ENCODE measurements at places on chromosomes 2 and 18.

- peak; percentile 93 for DNase-seq
These were observed 174.0 kb upstream of the SLC8A1 start for GRCh38 chr2:40625849-40626248.

- no peak for DNase-seq
These were observed 461.0 kb upstream of the CDH2 start for GRCh38 chr18:28637897-28638296.

GRCh38 chr2:89848114-89848513, 1156.6 kb downstream of the RPIA start:
- DNase-seq = no peak

DNA sequence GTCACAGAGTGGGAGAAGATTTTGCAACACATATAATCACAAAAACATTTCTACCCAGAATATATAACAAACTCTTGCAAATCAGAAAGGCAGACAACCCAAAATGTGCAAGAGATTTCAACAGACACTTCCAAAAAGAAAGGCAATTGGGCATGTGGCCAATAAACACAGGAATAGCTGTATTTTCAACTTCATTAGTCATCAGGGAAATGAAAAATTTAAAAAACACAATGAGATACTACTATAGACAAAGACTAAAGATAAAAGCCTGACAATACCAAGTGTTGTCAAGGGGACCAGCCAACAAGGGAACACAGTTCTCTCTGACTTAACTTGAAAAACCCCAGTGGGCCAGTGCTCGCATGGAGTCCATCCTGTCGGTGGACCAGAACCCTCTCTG, 40.5 kb downstream of the MTHFD2 start:
- DNase-seq = peak; percentile 11

DNA sequence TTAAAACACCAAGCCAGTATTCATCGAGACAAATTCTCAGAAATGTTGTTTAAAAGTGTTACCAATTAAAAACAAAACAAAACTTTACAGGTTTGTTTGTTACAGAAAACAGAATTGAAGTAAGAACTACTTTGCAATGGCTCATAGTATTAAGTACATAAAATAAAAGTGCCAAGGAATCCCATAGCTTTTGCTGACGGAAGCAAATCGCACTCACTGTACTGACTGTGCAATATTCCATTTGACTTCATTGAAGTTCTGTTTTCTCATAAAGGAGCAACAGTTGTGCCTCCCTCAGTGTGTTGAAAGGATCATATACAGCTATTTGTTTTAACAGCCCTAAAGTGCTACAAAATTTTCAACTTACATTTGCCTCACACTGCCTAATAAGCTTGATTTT, 507.8 kb downstream of the SPAG16 start:
- no peak for DNase-seq

DNA sequence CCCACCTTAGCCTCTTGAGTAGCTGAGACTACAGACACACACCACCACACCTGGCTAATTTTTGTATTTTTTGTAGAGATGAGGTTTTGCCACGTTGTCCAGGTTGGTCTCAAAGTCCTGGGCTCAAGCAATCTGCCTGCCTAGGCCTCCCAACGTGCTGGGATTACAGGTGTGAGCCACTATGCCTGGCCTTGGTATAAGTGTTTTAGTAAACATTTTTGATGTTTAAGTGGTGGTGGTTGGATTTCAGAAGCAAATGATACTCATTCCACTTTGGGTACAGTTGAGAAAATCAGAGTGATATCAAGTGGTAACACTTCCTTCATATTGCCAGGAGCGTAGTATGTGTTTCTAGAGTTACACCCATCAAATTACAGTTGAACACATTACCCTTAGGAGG, 25.4 kb downstream of the ACADL start:
- no peak for DNase-seq

DNA sequence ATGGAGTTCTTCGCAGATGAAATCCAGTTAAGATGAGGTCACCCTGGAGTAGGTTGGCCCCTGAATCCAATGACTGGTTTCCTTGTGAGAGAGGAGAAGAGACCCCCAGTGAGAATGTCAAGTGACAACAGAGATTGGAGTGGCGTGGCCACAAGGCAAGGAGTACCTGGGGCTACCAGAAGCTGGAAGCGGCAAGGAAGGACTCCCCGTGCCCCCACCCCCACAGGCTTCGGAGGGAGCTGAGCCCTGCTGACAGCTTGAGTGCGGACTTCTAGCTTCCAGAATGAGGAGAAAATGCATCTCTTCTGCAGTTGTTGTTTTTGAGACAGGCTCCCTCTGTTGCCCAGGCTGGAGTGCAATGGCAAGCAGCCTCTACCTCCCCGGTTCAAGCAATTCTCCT, 78.0 kb upstream of the HPCAL1 start:
- DNase-seq = no peak

GRCh38 chr2:2038746-2039530, 292.1 kb downstream of the MYT1L start:
- DNase-seq = no peak

DNA sequence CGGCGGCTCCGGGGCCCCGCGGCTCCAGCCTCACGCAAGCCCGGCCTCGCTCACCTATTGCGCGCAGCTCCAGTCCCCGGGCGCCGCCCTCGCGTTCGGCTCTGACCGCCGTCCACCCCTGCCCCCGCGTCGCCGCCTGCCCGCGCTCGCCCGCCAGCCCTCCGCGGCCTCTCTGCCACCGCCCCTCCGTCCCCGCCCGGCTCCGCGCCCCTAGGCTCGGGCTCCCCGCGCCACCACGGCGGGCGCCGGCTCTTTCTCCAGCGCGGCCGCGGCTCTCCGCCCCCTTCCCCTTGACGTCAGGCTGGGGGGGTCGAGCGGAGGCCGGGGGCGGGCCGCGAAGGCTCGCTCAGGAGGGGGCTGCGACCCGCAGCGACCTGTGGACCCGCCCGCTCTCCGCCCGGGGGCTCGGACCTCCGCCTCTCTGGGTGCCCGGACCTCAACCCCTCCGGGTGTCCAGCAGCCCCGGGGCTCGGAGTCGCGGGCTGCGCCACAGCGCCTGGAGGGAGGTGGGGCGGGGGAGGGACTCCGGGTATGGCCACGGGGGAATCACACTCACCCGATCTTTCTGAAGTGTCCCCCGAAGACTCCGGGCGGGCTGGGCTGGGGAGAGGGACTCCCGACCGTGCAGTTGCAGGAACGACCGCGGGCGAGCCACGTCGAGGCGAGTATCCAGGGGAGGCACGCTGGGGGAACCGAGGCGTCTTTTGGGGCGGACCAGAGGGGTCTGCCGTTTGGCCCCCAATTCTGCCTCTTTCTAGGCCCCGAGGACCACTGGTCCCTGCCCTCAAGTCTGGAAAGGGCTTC, at the start of gene SEMA4C:
TSS of gene SEMA4C (minus strand) at position 259 of the 804 bp plus-strand sequence. CDS start 2,194 bp downstream, outside the sequence.
- DNase-seq = no peak

- DNase-seq = no peak
These were observed 47.9 kb downstream of the ANKMY1 start for GRCh38 chr2:240509667-240510512.

- no peak for DNase-seq
These were observed 314.3 kb upstream of the POU3F3 start for GRCh38 chr2:104539649-104540048.

- no peak for DNase-seq
These were observed 9.5 kb upstream of the MALL start for GRCh38 chr2:110124939-110125691.

DNA sequence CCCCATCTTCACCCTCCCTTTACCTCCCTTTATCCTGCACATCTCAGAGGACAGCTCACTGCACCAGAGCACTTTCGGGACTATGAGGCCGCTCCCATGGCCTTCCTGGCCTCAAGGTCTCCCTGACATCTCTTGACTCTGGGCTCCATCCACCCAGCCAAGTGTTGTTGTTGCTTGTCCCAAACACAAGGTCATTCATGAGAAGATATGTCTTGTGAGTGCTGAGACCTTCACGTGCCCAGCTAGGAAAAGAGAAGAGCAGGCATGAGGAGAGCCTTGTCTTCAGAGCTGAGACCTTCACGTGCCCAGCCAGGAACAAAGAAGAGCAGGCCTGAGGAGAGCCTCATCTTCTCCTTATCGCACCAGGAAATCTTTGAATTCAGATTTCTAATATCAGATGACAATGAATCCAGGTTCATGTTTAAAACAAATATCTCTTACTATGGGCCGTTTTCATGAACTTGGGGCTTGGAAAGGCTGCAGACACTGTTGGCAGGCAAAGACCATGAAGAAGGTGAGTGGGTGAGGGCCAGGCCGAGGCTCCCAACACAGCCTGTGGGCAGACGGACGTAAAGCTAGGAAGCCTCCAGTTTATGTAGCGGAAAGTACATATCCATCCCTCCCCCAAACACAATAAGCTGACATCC, 256.1 kb downstream of the NDUFA10 start:
- no peak for DNase-seq

GRCh38 chr2:58441643-58442042, 200.5 kb upstream of the FANCL start:
- no peak for DNase-seq

- peak; percentile 46 for DNase-seq
These were observed 6.6 kb downstream of the D2HGDH start for GRCh38 chr2:241741016-241741415.

- DNase-seq = no peak
These were observed 10.8 kb upstream of the SMAD7 start for GRCh38 chr18:48961547-48961946.

DNA sequence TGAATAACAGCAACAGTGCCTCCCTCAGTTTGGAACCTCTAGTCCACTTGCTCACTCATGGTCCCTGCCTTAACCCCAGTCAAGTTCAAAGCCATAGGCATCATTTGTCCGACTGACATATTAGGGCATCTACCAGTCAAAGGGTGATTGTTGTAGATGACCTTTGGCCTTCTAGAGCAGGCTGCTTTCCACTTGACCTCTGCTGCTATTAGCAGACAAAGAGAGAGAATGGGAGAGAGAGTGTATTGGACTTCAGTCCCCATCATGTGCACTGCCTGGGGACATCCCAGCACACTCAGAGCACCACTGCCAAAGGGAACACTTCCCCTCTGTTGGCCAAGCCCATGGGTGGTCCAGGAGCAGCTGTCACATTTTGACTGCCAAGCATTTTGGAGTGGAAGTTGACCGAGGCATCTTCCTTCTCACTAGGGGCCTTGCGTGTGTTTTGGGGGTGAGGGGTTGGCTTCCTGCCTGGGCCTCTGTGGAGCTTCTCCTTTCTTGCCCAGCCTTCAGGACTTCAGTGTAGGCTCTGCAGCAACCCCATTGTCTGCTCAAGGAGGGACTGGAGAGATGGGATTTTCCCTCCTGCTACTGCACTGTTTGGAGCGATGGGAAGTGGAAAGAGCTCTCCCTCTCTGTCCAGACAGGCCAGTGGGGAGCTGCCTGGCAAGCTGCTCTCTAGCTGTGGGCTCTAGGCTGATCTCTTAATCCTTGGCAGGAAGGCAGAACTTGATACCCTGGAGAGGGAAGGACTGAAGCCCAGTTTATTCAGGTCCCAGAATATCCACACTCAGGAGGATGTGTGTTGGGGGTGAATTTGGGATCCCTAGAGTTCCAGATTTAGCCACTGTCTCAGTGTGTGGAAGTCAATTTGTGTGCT, 68.1 kb downstream of the TMEM247 start:
- DNase-seq = peak; percentile 89

DNA sequence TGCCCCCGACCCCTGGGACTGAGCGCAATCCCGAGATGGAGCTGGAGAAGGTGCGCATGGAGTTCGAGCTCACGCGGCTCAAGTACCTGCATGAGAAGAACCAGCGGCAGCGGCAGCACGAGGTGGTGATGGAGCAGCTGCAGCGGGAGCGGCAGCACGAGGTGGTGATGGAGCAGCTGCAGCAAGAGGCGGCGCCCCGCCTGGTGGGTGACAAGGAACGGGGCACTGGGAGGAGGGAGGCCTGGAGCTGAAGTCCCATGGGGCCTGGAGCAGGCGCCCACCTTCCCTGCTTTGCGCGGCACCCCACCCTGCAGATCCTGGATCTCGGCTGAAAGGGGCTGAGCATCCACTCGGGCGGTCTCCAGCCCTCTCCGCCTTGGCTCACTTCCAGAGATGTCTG, 1.2 kb downstream of the TMEM247 start:
- DNase-seq = no peak

DNA sequence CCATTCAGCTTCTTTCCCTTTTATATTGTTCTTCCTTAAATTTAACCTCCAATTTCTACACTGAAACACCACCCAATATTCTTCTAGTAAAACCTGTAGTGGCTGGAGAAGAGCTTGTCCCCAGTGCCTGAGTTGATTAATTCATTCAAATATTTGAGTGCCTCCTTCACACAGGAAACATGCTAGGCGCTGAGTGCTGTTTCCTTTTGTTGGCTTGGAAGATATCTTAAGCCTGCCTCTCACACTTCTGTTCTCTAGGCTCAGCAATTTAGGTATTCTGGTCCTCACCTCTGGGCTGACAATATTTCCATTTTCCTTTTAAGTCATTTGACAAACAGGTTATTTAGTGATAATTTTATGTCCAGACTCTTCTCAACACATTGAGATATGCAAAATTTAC, 185.4 kb downstream of the SETBP1 start:
- no peak for DNase-seq

GRCh38 chr2:239204136-239204875, 196.5 kb downstream of the HDAC4 start:
- DNase-seq = no peak

DNA sequence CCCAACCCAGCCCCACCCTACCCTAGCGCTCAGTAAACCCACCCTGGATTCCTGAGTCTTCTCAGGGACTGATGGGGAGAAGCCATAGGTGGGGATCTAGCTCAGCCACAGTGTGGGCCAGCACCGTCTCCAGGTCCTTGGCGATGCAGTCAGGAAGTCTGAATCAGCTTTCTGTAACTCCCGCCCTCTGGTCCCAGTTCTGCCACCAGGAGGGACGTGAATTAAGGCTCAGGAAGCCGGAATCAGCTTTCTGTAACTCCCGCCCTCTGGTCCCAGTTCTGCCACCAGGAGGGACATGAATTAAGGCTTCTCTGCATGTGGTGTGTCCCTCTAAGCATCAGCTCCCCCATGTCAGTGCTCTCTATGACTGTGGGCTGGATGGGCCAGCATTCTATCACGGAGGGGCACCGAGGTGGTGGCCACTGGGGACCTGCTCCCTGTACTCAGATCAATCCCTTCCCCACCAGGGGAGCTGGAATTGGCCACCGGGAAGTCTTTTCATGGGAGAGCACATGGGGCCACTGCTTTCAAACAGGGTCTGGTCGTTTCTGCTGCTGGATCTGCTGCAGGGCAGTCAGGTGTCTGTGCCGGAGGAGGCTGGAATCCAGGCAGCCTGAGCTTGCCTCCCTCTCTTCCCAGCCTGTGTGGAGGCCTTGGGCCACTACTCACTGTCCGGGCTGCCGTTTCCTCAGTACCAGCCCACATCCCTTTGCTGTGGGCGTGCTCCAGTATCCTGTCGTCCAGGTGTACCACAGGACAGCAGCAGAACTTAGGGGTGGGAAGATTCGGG, 24.7 kb downstream of the ASB18 start:
- DNase-seq = no peak

- no peak for DNase-seq
These were observed 144.6 kb downstream of the LPIN1 start for GRCh38 chr2:11891028-11891427.

DNA sequence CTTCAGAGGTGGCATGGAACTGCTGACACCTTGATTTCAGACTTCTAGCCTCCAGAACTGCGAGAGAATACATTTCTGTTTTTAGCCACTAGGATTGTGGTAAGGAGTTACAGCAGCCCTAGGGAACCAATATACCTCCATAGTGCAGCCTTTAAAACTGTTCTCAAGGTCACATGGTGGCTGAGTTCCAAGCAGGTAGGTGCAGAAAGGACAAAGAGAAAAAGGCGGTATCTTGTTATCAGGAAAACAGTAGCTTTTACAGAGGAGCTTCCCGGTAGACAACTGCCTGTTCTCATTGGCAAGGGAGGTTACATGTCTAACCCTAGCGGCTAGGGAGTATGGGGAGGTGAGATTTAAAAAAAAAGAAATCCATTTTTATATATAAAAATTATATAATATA, 96.2 kb upstream of the BCL2L11 start:
- DNase-seq = no peak

All from inflammatory macrophage treated with lipopolysaccharide for 1 hour (primary cell).